ENCODE measurements at places on chromosomes 2 and 18. TPM values are rescaled to one million over a fixed set of nuclear protein-coding genes. Genes with fewer than 3 reads are reported as not detected.

- peak; percentile 39 for DNase-seq
Measured at GRCh38 chr2:177598326-177599138, 206.0 kb downstream of the AGPS start.

DNA sequence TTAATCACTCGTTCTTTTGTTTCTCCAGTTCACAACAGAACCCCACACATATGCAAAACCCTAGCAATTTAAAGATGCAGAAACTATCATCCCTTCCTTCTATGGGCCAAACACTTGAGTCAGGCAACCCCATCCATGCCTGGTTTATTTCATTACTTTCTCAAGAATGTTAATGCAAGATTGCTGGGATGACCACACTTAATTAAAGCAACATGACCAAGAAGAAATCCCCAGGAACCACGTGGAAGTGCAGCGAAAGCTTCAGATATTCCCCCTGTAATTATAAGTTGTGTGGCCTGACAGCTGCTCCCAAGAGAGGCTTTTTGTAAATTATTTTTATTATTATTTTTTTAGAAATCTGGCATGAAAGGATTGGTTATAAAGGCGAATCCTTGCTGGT is 246.2 kb upstream of the ID2 start:
- no peak for DNase-seq

DNA sequence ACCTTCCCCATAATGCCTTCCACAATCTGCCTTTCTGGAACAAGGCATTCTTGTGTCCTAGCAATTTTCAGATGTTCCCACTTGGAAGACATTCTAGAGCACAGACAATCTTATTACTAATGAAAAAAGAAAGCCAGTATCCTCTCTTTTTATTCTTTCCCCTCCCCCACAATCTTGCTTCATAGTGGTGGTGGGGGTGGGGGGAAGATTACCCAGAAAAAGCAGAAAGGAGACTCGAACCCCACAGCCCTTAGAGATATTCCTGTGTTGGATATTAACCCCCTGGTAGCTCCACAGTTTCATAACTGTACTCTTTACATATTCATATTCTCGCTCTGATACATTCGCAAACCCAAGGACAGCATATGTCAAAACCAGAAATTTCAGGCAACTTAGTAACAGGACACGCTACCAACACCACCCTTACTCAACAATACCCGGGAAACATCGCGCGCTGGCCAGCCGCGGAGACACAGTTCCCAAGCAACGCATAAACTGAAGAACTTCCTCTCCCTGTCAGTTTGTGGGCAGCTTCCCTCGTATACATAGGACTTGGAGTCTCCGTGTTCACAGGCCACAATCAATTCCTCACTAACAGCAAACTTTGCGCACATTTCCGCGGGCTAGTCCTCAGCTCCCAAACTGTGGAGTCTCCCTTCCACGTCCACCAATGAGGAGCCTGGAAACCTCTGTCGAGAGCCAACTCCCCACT is 793 bp downstream of the NR4A2 start:
- peak; percentile 75 for DNase-seq

GRCh38 chr2:222424729-222425671 is 657 bp downstream of the SGPP2 start:
- peak; percentile 69 for DNase-seq

GRCh38 chr2:99389946-99390345 is 52.8 kb downstream of the EIF5B start:
- no peak for DNase-seq

- peak; percentile 19 for DNase-seq
Measured at GRCh38 chr2:941871-942270, 8.8 kb upstream of the SNTG2 start.

- peak; percentile 58 for DNase-seq
Measured at GRCh38 chr18:2108591-2108990, 462.7 kb downstream of the METTL4 start.

- DNase-seq, result no peak
Measured at GRCh38 chr18:70705831-70706416, 417.1 kb downstream of the SOCS6 start.

DNA sequence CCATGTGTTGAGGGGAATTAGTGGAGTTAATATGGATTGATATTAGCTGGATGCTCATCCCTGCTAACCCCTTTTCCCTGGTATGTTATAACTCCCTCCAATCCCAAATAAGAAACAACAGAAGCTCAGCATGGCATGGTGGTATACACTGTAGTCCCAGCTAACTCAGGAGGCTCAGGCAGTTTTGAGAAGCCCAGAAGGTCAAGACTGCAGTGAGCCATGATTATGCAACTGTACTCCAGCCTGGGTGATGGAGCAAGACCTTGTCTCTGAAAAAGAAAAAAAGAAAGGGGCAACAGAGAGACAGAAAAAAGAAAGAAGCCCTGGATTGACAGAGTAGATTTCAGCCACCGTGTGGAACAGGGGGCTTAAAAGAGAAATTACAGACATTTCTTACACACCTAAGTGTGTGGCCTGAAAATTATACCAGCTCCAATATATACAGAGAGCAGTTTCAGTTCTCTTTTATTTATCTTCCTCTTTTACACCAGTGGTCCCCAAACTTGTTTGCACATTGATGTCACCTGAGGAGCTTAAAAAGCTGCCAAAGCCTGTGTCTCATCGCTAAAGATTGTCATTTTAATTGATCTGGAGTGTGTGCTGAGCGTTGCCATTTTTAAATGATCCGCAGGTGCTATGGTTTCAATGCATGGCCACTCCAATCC is 203.6 kb downstream of the UBE2E3 start:
- DNase-seq, result no peak

GRCh38 chr2:128504246-128505149 is 185.8 kb upstream of the HS6ST1 start:
- peak; percentile 45 for DNase-seq

DNA sequence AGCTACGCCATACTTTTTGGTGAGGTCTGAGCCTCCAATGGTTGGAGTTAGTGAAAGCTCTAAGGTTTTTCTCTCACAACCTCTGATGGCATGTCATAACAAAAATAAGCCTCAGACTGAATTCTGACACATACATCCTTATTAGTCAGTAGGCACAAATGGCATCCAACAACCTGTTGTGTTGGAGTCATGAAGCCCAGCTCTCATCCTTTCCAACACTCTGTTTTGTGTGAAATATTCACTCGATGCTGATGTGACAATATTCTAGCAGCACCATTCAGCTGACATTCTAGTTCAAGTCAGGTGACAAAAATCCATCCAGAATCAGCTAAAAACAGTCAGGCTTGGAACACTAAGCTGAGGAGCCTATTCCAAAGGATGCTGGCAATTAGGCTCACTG is 603.2 kb upstream of the ID2 start:
- DNase-seq, result no peak

- no peak for DNase-seq
Measured at GRCh38 chr2:146818122-146818521, 1026.7 kb upstream of the ACVR2A start.

- peak; percentile 74 for DNase-seq
Measured at GRCh38 chr18:7626922-7627440, 59.9 kb downstream of the PTPRM start.

DNA sequence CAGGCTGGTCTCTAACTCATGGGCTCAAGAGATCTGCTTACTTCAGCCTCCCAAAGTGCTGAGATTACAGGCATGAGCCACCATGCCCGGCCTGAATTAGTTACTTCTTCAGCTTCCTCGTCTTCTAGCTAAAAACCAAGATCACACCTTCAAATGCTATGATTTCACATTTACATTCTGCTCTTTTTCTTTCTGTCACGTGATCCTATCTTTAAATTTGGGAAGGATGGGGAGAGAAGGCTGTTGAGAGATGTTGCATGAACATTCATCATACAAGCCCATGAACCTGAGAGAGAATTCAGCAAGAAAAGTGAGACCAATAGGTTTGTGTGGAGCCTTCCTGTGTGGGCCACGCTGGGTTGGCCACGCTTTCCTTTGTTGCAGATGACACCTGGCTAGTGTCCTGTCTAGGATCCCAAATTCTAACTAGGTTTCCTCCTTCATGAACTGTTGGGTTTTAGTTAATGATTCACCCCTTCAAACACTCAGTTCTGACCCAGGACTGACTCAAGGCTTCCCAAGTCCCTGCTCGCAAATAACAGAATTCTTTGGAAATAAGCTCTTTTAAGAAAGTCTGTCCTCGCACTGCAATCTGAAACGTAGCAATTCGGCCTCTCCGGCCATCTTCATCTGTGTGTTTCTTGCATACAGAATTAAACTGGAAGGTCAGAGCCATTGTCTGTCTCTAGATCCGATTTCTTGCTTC is 57.3 kb upstream of the CREB1 start:
- no peak for DNase-seq

- no peak for DNase-seq
Measured at GRCh38 chr18:25557011-25557410, 205.0 kb upstream of the ZNF521 start.

GRCh38 chr18:48181857-48182256 is 227.3 kb downstream of the ZBTB7C start:
- DNase-seq, result no peak

GRCh38 chr2:198901894-198902293 is 555.8 kb downstream of the SATB2 start:
- DNase-seq, result no peak

- no peak for DNase-seq
Measured at GRCh38 chr2:119549241-119549640, 5.0 kb downstream of the CFAP221 start.

DNA sequence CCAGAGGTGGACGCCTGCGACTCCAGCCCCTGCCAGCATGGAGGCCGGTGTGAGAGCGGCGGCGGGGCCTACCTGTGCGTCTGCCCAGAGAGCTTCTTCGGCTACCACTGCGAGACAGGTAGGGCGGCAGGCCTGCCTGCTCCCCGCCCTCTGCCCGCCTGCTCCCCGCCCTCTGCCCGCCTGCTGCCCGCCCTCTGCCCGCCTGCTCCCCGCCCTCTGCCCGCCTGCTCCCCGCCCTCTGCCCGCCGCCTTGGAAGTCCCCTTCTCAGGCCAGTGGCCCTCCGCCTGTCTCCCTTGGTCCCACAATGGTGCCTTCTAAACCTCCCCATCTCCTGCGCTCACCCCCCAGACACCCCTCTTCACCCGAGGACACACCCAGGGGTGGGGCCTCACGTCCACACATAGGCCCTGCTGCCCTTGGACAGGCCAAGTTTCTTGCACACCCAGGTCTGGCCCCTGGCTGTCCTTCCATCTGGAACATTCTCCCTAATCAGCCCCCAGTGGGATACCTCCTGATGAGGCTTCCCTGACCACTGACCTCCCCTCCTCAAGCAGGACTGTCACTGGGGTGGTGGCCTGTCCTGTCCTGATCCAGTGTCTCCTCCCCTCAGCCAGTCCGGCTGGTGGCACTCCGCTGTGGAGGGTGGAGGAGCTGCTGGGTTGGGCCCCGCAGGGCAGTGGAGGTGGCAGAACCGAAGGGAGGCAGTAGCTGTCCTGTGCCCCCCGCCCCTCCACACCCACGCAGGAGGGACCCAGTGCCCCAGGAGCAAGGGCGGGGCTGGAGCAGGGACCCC is 37.9 kb downstream of the MTERF4 start:
- DNase-seq, result peak; percentile 85

GRCh38 chr2:66024391-66024790 is 410.5 kb upstream of the MEIS1 start:
- peak; percentile 93 for DNase-seq

DNA sequence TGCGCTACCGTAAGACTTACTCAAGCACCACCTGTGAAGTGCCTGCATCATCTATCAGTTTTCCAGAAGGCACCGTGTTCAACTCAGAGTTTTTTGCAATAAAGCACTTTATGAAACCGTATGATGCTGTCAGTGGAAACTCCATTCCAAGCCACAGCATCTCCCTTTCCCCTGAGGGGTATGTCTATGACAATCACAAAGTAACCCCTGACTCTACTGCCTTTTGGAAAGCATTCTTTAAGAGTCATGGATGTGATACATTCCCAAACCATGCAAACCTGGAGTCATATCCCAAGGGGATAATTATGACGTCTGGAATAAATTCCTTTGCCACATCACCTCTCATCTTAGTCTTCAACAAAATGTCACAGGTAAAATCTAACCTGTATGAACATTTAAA is 39.2 kb downstream of the UNC50 start:
- no peak for DNase-seq

GRCh38 chr2:127408004-127408806 is 10.0 kb upstream of the PROC start:
- peak; percentile 97 for DNase-seq

DNA sequence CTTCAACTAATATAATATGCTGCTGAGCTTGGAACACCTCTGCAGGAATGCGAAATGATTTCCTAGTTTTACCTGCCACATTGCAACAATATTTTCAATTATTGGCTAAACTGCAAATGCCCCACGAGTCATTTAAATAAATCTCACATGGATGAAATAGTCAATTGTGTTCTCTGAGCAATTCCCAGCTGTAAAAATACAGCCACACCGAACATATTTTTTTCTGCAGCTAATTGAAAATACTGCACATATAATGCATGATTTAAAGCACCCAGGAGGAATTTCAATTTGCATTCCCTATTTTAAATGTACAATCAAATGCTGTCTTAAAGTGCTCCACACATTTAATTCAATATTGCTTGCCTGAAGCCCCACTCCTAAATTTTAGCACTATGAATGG is 18.6 kb downstream of the SERPINE2 start:
- DNase-seq, result no peak

GRCh38 chr2:68418855-68419254 is 48.2 kb downstream of the FBXO48 start:
- peak; percentile 75 for DNase-seq

DNA sequence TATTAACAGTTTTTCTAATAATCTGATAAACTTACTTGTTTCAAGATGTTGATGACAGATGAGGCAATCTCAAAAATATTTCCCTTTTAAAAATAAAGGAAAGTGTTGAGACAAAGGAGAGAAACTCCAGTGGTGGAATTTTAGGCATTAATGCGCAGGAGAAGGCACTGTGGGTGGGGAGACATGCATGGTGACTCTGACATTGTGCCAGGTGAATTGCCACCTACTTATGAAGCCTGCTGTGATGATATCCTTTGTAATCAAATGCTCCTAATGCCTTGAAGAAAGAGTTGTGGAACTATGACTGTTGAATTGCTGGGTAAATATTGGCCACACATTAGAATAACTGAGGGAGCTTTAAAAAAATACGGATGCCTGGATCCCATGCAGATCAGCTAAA is 101.4 kb downstream of the PLA2R1 start:
- no peak for DNase-seq

GRCh38 chr18:44921974-44922373 is 241.3 kb downstream of the SETBP1 start:
- no peak for DNase-seq

GRCh38 chr2:143468341-143468888 is 339.2 kb downstream of the ARHGAP15 start:
- DNase-seq, result no peak

GRCh38 chr2:64655018-64655664 is 1.4 kb upstream of the SERTAD2 start:
- DNase-seq, result no peak

GRCh38 chr2:212811036-212811805 is 272.6 kb upstream of the ERBB4 start:
- DNase-seq, result no peak

GRCh38 chr2:40394597-40394996 is 57.3 kb downstream of the SLC8A1 start:
- DNase-seq, result no peak

APOB gene
- total RNA-seq, result 14.1 TPM

SH3YL1 gene
- 37.4 TPM for total RNA-seq

CLEC4F gene
- total RNA-seq, result not detected

RESP18 gene
- not detected for total RNA-seq

LHCGR gene
- total RNA-seq, result not detected

SCN3A gene
- total RNA-seq, result not detected

SKOR2 gene
- total RNA-seq, result not detected

MSTN gene
- total RNA-seq, result not detected

POTEJ gene
- total RNA-seq, result not detected

EVX2 gene
- not detected for total RNA-seq

PRKRA gene
- 74.4 TPM for total RNA-seq

PRR30 gene
- total RNA-seq, result not detected

WNT6 gene
- total RNA-seq, result not detected

Data from endodermal cell (in vitro differentiated cells).